Left ventricle myocardium superior (tissue), 1 donor: ENCODE measurements at places on chromosomes 6 and 20. TPM values are rescaled to one million over a fixed set of nuclear protein-coding genes. Genes with fewer than 3 reads are reported as not detected.

PM20D2 gene
- 11.8 TPM for total RNA-seq

HSD17B8 gene
- total RNA-seq, result 24.8 TPM

CRISP2 gene
- total RNA-seq, result not detected

TFAP2D gene
- not detected for total RNA-seq

ULBP2 gene
- 0.84 TPM for total RNA-seq
